ENCODE measurements at places on chromosomes 13 and 19.

DNA sequence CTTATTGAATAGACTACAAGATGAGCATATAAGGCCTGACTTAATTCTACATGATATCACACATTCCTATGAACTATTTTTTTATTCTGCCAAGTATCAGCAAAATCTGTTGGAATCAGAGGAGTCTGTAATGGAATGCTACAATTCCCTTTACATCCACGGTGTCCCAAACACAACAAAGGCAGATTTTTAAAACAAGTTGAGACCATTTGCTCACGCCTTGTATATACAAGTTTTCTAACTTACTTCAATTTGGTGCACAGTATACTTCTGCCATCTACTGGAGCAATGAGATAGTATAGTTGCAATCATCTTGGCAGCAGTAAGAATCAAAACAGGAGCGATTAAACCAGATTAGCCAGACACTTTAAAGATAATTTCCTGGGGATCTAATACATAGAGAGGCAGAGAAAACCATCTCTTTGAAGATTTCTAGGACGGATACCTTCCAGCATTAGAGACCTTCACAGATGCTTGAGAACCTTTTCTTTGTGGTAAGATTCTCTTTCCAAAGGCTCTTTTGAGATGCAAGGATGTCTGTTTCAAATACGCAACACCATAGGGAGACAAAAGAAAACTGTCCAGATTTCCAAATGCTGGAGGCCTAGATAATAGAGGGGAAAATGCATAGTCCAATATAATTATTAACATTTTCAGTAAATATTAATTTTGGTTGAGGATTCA, 302.0 kb upstream of the MIR17HG start:
- no peak for DNase-seq

DNA sequence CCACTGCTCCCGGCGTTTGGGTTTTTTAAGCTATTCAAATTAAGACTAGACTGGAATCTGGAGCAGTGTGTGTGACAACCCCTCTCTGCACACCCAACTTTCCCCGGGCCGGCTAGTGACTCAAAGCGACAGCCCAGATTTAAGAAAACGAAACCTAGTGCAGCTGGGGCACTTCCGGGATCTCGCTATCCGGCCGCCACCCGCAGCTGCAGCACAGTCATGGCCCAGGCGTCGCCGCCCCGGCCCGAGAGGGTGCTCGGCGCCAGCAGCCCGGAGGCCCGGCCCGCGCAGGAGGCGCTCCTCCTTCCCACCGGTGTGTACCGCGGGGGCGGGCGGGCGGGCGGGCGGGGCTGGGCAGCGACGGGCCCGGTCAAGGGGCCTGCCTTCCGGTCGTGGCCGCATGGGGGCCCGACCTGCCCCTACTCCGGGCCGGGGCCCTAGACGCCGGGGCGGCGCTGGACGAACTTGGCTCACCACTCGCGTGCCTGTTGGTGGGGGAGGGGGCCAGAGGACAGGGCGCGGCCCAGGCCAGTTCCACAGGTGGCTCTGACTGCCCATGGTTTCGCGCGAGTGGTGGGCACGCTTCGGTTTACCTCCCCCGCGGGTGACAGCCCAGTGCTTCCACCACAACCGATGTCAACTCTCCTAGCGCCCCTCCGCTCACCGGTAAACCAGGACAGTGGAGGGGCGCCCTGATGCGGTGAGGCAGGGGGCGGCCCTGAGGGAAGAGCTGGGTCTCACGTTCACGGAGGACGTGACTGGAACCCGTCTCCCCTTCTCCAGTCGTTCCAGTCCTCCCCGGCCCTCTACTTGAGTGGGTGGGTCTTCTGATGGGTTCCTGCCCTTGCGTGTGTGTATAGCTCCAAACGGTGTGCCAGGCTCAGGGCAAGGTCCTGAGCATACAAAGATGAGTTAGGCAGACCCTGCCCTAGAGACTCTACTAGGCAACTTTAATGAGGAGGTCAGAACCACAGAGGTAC, at the start of gene PHF11:
Gene PHF11 (plus strand): TSS at position 171 of the 980 bp plus-strand sequence. CDS start 49 bp downstream, at position 220.
- DNase-seq, result peak; percentile 81

GRCh38 chr13:94009701-94010100, 469.8 kb downstream of the DCT start:
- no peak for DNase-seq

GRCh38 chr13:51181786-51182383, 40.3 kb upstream of the FAM124A start:
- no peak for DNase-seq

DNA sequence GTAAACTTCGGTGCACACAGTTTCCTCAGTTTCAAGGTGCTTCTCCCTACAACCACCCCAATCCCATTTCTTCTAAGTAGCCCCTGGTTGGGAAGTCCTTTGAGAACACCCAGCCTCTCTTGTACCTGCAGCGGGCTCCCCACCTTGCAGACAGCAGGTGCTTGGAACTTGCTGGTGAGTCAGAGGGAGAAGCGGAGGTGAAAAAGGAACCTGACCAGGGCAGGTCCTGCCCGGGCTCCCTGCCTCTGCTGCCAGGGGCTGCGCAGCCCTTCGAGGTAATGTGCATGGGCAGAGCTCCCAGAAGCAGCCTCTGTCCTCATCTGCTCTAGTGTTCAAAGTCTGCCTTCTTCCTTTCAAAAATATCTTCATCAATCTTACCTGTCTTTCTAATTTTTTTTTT, 274.0 kb upstream of the SOX1 start:
- DNase-seq, result no peak

DNA sequence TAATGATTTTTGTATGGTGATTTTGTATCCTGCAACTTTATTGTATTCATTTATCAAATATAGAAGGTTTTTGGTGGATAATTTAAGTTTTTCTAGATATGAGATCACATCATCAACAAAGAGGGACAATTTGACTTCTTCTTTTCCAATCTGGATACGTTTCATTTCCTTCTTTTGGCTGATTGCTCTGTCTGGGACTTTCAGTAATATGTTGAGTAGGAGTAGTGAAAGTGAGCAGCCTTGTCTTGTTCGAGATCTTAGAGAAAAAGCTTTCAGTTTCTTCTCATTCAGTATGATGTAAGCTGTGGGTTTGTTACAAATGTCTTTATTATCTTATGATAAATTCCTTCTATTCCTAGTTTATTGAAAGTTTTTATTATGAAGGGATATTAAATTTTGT, 352.0 kb upstream of the DACH1 start:
- DNase-seq, result no peak

Measured in T-helper 17 cell (primary cell).